ENCODE measurements at places on chromosomes 11 and 22.

DNA sequence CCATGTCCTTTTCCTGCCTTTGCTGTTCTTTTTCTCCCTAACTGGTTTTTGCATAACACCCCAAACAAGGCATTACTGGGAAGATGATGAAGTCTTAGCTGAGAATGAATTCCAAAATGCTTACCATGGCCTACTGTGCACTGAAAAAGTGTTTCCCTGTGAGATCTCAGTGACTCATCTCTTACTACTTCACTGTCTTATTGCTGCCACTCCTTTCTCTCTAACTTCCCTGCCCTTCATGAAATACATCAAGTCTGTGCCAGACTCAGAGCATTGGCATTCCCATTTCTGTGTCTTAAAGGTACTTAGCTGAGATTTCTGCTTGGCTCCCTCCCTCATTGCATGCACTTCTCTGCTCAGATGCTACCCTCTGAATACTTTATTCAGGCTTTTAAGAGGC lies 49.1 kb upstream of the MUC15 start:
- DNase-seq = peak; percentile 62

GRCh38 chr11:11703885-11704284 lies 82.1 kb upstream of the GALNT18 start:
- DNase-seq = no peak

DNA sequence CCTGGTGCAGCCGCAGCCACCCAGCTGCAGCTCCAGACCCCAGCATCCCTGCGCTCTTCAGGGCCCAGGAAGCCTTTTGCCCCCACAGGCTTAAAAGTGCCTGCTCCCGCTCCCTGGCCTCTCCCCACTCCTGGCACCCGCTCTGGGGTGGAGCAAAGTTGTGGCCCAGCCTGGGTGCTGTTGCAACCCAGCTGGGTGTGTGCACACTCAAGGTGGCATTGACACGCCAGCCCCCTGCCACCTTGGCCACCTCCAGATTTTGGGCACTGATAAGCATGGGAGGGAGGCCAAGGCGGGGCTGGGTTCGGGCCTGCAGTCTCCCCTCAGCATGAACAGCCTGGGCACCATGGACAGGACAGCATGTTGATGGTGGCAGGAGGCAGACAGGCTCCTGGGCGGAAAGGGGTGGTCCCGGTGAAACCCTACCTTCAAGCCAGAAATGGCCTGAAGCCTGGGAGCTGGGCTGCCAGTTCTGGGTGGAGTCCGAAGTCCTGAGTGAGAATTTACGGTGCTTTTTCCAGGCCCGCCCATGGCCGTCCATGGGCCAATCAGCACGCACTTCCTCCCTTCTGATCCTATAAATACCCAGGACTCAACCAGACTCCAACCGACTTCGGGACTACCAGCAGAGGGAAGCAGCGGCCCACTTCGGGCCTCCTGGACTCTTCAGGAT lies 23.6 kb upstream of the RNASEH2C start:
- peak; percentile 28 for DNase-seq

DNA sequence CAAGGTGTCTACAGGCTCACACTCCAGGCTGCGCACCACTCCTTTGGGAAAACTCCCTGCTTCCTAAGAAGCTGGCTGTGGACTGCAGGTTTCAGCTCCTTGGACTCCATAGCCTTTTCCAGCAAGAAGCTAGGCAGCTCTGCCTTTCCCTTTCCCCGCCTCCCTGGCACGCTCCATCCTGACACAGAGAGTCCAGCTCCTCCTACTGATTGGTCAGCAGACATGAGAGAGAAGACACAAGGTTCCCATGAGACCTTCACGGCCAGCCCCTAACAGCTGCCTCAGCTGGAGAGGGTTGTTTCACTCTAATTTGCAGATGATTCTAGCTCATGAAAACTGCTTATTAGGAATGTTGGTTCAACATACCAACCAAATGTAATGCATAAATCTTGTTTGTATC lies 27.6 kb downstream of the TENM4 start:
- DNase-seq = peak; percentile 81

GRCh38 chr11:119618208-119618909 lies 110.6 kb downstream of the NECTIN1 start:
- DNase-seq = peak; percentile 10

DNA sequence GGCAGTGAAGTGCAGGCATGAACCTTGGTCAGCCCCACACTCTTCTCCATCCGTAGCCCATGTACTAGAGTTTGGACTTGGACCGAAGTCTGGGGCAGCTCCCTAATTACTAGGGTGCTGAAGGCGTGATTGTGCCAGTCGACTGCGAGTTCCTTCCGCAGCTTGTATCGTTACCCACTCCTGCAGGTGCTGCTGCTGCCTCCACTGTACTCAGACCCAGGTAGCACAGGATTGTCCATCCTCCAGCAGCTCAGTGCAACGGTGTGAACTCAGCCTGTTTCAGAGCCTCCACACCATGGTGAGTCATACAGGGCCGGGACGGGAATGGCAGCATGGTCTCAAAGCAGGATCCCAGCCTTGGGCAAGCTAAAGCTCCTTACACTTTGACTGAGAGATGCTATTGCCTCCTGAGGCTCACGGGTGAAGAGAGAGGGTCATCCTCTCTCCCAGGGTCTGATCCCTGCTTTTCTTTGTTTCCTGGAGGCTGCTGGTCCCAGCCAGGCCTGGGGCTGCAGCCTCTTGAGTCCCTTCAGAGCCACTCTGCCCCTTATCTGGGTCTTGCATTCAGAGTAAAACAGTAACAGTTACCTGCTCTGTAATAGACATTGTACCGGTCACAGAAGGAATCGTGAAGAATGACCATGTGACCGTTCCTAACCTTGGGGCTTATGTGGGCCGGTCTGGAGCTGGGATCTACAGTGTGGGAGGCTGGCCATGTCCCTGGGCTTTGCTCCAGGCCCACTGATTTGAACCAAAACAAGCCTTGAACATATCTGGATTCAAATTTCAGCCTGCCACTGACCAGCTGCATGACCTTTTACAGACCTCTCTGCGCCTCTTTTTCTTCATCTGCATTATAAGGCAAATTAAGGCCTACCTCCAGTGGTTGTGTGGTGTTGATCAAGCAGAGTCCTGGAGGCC lies 1.7 kb downstream of the TKFC start:
- DNase-seq = peak; percentile 54

GRCh38 chr11:115906171-115906570 lies 402.0 kb upstream of the CADM1 start:
- DNase-seq = no peak

DNA sequence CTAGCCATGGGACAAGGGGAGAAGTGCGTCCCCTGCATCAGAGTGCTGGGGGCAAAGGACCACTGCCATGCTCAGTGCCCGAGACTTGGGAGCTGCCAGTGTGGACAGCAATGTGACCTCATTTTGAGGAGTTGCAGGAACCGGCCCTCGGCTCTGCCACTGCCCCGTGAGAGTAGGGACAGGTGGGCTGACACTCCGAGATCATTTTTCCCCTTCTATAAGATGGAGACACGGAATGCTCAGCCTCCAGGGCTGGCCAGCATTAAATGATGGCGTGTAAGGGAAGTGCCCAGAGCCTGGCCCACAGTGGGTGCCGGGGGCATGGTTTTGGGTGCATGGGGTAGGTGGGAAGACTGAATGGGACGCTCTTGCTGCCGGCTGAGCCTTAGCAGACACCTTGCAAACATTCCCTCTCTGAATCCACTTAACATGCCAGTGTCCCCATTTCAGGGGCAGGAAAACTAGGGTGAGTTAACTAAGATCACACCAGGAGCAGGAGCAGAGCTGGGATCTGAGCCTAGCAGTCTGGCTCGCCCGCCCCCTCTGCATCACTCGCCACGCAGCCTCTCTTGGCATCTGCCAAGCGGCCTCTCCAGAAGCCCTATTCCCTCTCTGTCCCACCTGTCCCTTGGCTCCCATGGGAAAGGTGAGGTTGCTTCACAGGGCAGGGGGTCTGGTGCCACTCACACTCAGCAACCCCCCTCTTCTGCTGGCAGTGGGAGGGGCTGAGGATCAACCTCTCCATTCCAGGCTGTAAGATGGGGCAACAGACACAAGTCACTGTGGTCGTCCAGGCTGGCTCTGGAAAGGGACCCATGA lies 13.6 kb downstream of the NPTXR start:
- DNase-seq = no peak

DNA sequence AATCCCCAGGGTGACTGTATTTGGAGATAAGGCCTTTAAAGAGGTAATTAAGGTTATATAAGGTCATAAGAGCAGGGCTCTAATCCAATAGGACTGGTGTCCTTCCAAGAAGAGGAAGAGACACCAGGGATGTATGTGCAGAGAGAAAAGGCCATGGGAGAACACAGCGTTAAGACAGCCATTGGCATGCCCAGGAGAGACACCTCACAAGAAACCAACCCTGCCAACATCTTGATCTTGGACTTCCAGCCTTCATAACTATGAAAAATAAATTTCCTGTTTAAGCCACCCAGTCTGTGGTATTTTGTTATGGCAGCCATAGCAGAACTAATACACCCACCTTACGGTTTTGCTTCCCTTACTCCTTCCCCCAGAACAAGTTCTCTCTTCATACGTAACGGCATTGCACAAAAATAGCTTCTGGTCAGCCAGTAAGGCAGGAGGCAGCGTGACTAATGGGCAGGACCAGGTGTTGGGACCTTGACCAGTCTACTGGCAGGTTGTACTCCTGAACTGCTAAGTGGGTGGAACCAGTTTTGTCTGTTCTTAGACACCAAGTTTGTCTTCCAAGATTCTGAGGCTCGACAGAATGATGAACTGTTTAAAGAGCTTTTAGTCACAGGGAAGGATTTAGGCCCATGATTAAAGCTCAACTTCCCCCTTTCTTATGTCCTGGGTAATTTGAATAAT lies 31.9 kb upstream of the UPB1 start:
- no peak for DNase-seq

DNA sequence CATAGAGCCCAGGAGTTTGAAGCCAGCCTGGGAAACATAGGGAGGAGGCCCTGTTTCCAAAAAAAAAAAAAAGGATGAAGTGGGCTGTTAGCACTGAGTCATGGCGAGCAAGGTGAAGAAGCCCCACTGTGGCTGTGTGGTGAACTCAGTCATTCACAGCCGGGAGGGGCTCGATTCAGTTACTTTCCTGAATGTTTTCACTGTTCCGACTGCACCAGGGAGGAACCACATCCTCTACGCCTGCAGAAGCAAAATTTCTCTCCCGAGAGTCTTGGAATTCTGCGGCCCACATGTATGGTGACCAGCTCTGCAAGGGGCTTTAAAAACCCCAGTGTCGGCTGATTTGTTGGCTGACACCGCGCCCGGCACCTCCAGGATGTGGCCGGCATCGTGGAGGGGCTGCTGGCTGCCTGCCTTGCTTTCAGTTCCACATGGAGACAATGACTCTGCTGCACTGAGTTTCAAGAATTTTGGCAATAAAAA lies 27.8 kb upstream of the GRAMD4 start:
- DNase-seq = peak; percentile 71

DNA sequence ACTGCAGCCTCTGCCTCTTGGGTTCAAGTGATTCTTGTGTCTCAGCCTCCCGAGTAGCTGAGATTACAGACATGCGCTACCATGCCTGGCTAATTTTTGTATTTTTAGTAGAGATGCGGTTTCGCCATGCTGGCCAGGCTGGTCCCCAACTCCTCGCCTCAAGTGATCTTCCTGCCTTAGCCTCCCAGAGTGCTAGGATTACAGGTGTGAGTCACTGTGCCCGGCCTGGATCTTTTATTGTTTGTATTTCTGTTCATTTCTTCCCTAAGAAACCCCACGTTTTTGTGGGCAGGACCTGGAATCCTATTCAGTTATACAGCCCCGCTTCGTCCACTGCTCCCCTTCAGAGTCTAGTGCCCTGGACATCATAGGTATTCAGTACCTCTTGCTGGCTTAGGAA lies 28.7 kb downstream of the ZBTB16 start:
- no peak for DNase-seq

DNA sequence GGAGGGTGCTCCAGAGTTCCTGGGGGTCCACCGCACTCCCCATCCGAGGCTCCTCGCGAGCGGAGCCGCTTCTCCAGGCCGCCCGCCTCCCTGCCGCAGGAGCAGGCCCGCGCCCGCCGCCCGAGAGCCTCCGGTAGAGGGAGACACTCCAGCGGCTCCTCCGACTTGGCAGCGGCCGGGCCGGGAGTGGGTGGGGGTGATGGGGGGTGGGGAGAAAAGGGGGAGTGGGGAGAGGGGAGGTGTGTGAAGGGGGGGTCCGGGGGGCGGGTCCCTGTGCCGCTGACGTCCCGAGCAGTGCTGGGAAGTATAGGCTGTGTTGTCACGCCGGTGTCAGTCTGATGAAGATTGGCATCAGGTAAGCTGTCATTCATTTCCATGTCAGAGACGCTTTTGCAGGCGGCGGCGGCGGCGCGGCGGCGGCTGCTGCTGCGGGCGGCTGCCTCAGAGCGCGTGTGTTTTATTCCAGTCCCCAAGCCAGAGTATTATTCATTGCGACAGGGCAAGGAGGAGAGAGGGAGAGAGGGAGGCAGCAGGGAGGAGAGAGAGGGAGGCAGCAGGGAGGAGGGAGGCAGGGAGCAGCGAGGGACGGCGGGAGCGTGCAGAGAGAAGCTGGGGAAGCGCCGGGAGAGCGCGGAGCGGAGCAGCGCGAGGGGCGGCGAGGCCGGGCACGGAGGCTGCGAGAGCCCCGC lies at the start of gene PKNOX2:
TSS of gene PKNOX2 (plus strand) at position 330 of the 689 bp plus-strand sequence. CDS start 186,555 bp downstream, outside the sequence.
- DNase-seq = peak; percentile 57

DNA sequence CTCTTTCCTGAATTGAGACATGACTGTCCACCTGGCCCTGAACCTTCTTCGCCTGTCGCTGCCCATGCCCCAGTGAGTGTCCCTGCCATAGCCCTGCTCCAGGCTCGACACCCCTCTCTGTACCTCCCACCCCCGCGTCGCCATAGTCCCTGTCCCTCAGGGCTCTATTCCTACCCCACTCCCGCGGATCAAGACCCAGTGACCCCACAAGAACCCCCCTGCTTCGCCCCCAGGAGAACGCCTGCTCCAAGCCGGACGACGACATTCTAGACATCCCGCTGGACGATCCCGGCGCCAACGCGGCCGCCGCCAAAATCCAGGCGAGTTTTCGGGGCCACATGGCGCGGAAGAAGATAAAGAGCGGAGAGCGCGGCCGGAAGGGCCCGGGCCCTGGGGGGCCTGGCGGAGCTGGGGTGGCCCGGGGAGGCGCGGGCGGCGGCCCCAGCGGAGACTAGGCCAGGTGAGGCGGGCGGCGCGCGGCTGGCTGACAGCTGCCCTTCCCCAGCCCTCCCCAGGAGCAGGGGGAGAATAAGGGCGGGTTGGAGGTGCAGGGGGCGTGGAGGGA lies 5.6 kb downstream of the NRGN start:
- no peak for DNase-seq

DNA sequence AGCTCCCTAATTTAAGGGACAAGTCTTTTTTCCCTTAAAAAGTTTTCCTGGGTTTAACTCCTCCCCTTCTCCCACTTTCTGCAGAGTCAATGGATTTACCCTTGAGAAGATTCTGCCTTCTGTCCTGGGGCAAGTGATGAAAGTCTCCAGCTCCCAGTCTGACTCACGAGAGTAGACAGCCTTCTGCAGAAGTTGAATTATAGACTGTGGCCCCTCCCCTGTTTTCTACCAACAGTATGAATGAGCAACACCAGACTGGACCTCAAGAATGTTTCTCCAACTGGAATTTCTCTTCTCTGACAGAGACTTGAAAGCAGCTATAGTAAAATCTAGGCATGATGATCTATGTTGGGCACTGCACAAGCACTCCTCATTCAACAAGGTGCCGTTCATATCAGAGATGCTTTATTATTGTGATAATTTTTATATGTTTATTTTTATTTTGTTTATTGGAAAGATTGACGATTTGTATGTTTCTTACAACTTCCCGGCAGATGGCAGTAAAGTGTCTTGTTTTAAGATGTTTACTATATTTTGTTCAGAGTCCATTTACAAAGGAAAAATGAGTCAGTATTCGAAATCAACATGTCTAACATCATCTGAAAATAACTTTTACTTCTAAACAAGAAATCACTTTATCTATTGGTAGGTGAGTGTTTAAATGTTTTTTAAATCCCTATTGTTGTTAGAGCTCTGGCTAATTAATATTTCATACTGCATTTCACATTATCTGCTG lies 56.6 kb downstream of the LMO2 start:
- DNase-seq = peak; percentile 78

Measured in EL (cell line).